ENCODE measurements at places on chromosomes 6 and 20.

DNA sequence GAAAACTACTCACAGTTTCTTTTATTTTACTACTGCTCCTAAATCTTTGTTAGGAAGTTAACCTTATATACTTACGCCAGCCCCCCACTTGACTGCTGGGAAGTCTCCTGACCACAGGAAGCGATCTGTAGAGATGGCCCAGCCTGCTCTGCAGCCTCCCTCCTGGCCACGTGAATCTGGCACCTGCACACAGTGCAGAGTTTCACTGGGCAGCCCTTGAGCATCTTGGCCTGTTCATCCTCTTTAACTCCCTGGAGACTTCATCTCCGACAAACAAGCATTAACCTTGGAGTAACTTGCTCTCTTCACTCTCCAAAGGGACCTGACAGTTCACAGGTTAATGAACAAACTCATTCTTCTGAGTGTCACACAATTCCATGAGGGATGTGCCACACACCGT lies 294.1 kb downstream of the BTBD9 start:
- no peak for DNase-seq

- no peak for DNase-seq
These were observed 95.9 kb upstream of the KCNQ5 start for GRCh38 chr6:72525821-72526510.

- no peak for DNase-seq
These were observed 84.7 kb upstream of the ADGRF1 start for GRCh38 chr6:47126647-47127391.

GRCh38 chr6:101730954-101731353 lies 337.4 kb downstream of the GRIK2 start:
- no peak for DNase-seq

DNA sequence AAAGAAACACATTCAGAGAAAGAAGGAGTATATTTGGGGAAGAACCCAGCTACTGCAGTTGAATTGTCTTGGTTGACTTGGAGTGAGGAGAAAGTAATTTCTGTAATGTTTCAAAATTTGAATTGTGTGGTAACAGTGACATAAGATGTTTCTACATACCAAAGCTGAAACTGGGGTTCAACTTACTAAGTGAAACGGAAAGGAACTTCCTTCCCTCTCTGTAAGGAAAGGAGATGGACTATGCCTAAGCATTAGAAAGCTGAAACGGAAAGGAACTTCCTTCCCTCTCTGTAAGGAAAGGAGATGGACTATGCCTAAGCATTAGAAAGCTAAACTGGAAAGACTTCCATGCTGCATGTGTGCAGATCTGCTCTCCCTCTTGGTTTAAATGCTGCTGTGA lies 46.0 kb downstream of the HUS1B start:
- no peak for DNase-seq

- DNase-seq, result no peak
These were observed 43.1 kb upstream of the JAG1 start for GRCh38 chr20:10716855-10717254.

DNA sequence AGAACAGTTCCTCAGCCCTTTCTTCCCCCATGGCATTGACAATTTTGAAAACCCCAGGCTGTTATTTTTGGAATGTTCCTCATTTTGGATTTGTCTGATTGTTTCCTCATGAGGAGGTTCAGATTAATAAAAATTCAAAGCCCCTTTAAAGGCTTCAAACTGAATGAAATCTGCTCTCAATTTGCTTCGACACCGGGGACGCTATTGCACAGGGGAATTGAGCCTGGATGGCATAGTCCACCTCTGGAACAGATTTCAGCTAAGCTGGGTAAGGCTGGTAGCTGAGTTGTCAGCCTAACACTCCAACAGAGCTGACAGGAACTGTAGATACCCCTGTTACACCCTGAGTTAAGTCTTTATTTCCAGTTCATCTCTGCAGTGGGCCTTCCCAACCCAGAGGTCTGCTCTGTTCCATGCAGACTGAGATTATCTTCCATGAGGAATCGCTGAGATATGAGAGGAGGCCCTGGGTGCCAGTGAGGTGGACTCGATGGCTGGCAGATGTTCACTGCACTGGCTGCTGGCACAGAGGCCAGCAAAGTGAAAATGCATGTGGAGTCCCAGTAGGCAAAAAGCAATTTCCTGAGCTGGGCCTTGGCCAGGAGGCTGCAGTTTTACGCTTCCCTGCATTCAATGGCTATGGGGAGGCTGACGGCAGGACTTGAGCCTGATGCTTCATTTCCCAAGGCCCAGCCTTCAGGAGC lies 73.3 kb upstream of the PAX1 start:
- no peak for DNase-seq

- DNase-seq, result no peak
These were observed 12.9 kb upstream of the TBC1D22B start for GRCh38 chr6:37244430-37245310.

DNA sequence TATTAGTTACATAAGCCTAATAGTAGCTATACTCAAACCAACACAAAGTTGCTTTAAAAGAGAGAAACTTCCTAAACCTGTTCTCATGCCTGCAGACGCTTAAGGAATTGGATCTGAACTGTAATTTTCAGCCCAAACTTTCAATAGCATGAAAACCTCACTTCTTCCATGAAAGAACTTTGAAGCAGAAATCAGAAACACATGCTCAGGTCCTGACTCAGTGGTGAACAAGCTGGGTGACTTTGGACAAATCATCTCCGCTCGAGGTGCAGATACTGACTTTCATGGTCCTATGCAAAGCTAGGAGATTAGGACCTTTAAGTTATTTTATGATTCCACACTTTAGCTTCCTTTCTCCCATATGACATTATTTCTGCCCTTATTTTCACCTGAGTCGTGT lies 36.5 kb downstream of the NOX3 start:
- DNase-seq, result no peak

DNA sequence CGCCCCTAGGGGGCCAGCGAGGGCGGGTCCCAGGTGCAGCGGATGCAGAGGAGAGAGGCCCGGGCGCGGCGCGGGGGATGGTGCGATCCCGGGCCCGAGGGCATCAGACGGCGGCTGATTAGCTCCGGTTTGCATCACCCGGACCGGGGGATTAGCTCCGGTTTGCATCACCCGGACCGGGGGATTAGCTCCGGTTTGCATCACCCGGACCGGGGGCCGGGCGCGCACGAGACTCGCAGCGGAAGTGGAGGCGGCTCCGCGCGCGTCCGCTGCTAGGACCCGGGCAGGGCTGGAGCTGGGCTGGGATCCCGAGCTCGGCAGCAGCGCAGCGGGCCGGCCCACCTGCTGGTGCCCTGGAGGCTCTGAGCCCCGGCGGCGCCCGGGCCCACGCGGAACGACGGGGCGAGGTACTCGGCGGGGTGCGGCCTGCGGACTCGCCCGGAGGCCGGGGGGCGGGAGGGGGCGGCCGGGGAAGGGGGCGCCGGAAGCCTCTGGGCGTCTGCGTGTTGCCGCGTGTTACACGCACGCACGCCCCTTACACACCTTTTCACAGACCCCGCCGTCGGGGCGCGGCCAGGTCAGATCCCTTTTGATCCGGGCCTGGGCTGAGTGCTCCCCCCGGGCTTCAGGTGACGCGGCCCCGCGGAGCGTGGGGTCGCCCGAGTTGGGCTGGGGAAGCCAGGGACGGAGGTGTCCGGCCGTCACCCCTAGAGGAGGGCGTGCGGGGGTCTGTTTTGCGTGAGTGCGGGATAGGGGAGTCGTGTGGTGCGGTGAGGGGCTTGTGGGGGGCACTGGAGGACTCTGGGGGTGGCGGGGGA lies 412 bp downstream of the TRIB3 start:
- DNase-seq, result peak; percentile 78

- peak; percentile 68 for DNase-seq
These were observed 447 bp downstream of the MCM3 start for GRCh38 chr6:52284131-52284459.
